ENCODE measurements at places on chromosomes 6 and 20.

DNA sequence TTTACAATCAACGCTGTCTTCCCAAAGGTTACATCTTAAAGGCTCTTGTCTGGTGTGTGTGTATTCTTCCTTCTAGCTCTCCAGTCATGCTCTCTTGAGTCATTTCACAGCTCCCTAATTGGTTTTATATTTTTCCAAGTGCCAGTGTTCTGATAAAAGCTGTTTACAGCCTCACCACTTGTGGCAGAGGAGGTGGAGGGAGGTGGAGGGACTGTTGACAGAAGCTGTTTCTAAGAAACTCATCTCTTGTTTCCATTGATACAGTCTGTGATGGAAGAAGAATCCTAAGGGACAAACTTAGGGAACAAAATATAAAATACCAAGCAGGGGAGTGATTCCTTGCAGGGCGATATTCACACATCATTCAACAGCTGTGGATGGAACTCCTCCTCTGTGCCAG is 64.0 kb downstream of the QRSL1 start:
- no peak for DNase-seq

- no peak for DNase-seq
Observed at GRCh38 chr6:99066044-99066443, 118.3 kb upstream of the FBXL4 start.

- DNase-seq: no peak
Observed at GRCh38 chr6:548517-548916, 108.4 kb downstream of the HUS1B start.

DNA sequence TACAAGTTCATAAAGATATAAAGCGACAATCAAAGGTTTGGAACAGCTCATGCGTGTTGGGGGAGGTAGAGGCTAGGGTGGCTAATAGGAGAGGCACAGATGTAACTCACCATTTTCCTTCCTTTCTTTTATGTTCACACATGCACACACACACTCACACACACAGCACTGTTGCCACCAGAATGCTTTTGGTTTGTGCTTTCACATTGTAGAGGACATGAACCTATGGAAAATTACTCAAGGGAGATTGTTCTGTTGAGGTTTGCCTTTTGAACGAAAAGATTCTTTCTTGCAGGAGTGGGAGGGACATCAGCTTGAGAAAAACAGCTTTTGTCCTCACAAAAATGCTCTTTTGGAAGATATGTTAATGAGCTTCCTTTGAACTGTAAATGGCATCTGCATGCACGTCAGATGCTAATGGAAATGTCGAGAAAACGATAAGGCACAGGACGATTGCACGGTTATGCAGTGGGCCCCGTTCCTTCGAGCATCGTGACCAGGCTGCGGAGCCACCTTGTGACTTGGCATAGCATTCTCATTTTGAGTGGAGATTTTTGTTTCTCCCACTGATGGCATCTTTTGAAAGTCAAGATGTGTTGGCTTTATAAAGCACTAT is 724.1 kb downstream of the KIF16B start:
- no peak for DNase-seq

DNA sequence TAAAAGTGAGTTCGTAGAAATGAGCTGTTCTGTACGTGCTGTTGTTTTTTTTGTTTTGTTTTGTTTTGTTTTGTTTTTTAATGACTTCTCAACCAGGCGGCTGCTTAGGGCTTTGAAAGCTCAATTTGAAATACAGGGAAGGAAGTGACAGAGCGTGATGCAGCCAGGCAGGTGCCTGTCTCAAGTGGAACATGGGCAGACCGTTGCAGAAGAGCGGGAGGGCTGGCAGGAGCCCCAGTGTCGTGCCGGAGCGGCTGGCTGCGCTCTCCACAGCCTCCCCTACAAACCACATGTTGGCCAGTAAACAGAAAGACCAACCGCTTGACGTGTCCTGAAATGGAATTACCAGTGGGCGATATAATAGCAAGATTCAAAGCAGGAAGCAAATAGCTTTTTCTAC is 164.9 kb upstream of the RREB1 start:
- no peak for DNase-seq

GRCh38 chr20:36969051-36969450 is 17.5 kb upstream of the SAMHD1 start:
- DNase-seq: no peak

GRCh38 chr6:37175332-37176267 is 5.6 kb downstream of the PIM1 start:
- no peak for DNase-seq

- DNase-seq: no peak
Observed at GRCh38 chr20:1815502-1816085, 79.6 kb upstream of the SIRPA start.

GRCh38 chr20:59576216-59576953 is 28.0 kb upstream of the PHACTR3 start:
- DNase-seq: no peak

- no peak for DNase-seq
Observed at GRCh38 chr6:90187437-90188121, 109.1 kb downstream of the BACH2 start.

DNA sequence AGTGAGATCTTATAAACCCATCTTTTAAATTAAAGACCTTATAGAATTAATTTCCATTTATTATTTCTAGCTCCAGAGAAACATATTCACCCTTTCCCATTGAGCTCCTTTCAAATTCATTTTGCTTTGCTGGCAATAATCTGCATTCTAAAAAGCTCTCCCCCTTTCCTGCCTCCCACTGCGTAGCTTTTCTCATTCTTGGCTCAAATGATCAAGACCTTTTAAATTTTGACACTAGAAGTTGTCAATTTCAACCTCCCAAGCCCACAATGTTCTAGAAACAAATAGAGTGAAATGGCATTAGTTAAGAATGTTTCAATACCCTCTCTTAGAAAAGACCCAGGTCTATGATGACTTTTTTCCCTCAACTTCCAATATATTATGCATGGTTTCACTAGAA is 186.9 kb downstream of the AKAP7 start:
- no peak for DNase-seq

GRCh38 chr6:141123049-141123448 is 1009.7 kb upstream of the GJE1 start:
- no peak for DNase-seq

DNA sequence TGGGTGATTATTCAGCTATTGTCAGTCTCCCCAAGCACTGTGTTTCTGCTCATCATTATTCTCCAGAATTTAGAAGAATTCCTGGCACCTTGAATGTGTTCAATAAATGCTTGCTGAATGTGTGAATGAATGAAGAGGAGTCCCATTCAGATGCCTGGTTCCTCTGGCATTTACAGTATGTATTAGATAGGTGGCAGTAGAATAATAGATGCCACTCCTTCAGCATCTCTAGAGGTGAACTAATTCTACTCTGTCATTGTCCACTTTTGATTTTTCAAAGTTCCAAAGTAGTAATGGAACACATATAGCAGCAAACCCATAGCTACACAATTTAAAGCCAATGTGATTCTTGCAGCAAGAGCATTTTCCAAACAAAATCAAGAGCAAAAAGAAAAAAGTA is 118.9 kb upstream of the CEP162 start:
- no peak for DNase-seq

- no peak for DNase-seq
Observed at GRCh38 chr6:56624046-56624727, 18.5 kb downstream of the DST start.

- DNase-seq: no peak
Observed at GRCh38 chr6:38156818-38157565, 337.5 kb downstream of the ZFAND3 start.

DNA sequence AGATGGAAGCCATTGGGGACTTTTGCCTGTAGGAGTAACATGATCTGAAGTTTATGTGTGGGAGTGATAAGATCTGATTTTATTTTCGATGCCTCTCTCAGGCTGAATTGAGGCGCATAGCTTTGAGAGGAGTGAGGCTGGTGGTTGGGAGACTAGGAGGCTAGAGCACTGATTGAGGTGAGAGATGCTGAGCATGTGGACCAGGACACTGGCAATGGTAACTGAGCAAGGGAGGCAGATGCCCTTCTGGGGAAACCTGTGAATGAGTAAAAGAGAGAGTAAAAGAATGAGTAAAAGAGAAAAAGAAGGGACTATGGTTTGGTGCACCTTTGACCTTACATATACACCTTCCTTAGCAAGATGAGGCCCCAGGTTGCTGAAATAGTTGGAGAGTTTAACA is 3.0 kb downstream of the RRP36 start:
- no peak for DNase-seq

DNA sequence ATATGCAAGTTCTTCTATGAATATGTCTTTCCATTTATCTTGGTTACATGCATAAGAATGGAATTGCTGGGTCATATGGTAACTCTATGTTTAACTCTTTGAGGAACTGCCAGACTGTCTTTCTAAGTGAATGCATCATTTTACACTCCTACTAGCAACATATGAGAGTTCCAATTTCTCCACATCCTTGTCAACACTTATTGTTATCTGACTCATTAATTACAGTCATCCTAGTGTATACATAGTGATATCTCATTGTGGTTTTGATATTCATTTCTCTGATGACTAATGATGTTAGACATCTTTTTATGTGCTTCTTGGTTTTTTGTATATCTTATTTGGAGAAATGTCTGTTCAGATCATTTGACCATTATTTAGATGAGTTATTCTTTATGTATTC is 96.7 kb upstream of the LAMP5 start:
- no peak for DNase-seq

DNA sequence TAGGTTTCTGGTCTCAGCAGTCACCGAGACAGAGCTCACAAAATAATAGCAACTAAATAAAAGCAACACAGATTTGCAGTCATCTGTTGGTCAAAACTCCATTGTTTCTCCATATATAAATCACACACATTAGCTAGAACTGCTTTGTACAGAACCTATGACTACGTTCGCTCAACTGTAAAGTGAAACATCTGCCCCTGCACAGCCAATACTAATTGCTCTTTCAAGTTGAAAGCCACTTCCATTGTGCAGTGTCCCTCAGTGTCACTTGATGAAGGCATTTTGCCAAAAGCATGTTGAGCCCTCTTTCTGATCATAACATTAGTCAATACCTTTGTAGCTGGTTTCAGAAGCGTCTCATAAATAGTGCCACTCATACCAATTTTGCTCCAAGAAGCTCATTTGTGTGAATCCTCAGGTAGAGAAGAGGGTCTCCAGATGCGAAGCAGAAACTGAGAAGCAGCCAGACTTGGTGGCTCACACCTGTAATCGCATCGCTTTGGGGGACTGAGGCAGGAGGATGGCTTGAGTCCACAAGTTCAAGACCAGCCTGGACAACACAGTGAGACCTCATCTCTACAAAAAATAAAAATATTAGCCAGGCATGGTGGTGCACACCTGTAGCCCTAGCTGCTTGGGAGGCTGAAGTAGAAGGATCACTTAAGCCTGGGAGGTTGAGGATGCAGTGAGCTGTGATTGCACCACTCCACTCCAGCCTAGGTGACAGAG is 68.9 kb downstream of the PERP start:
- no peak for DNase-seq

DNA sequence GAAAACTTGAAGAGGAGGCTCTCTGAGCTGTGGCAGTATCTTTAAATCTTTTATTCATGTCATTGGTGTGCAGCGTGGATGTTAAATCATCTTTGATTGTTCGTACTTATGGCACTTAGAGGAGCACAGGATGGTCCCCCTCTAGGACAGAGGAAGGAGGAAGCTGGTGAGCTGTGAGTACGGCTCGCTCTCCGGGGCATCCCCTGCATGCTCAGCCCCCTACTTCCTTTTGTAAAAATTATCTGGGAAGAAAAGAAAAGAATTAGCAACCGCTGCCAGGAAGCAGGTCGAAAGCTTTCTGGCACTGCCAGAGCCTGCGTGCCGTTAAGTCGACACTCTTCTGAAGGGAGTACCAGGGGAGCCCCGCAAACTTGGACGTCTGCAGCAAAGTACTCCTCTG is 158.5 kb downstream of the SYNDIG1 start:
- no peak for DNase-seq

DNA sequence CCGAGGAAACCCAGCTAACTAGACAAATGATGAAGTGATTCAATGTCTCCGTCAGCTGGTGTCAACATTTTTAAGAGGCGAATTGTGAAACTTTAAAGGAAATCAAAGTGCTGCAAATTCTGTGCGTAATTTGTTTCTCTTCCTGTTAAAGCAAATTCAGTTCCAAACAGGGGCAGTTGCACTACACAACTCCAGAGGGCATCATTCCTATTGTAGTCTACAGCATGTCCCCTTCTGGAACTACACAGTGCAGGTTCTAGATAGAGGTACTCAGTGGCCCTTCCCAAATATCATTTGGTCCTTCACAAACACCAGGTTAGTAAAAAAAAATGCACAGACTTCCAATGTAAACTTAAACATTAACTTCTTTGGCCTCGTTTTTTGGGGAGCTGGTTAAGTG is 38.3 kb upstream of the SMLR1 start:
- DNase-seq: no peak

DNA sequence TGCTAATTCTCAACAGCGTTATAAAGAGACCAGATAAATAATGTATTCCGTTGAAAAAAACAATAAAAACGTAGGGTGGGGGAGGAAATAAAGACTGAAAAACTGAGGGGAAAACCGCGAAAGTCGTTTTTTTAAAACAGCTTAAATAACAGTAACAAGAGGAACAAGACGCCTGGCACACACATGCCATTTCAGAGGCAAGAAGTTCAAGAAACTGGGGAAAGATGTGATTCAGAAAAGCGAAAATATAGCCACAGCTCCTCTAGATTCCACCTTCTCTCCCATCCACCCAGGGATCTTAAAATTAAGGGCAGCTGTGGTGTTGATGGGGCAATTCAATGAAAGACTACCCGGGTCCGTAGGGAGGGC is 1.3 kb downstream of the EPB41L2 start:
- DNase-seq: no peak

GRCh38 chr6:159450815-159451465 is 242.1 kb downstream of the SOD2 start:
- no peak for DNase-seq

DNA sequence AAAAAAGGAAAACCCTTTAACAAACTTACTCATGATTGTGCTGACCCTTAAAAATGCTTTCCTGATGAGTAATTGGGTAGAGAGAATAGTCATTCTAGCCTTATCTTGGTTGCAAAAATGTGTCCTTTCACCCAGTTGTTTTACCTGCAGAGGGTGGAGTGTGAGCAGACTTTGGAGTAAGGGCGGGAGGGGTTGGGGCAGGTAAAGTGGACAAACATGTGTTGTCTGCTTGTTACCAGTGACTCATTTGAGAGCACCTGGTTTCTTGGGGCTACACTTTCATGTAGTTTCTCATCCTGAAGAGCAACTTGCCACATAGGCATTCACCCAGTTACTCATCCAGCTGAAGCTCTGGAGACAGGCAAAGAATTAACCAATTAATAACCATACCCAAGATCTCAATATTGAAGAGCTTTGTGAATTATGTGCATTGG is 121.1 kb downstream of the TNFRSF21 start:
- DNase-seq: no peak

GRCh38 chr6:43376551-43376981 is 7.1 kb upstream of the ZNF318 start:
- no peak for DNase-seq

DNA sequence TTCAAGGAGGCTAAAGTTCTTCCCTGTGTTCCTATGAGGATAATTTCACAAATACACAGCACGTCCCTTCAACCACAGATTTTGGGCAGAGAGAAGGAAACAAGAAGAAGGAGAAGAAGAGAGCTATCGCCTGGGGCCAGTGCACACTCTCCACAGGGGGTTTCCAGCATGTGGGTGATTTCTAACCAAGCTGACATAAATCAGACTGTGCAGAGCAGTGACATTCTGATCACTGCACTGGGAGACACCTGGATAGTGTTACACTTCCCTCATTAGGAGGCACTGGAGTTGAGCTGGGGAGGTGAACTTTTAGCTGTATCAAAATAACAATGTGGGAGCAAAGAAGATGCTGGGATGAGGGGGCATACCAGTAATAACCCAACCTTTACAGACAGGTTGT is 71.8 kb upstream of the CENPW start:
- DNase-seq: no peak

Measured in T-helper 2 cell (primary cell).